ENCODE measurements at places on chromosomes 6 and 20.
A peak's percentile ranks its signal among the peaks of the same experiment; 100 is the strongest.

DNA sequence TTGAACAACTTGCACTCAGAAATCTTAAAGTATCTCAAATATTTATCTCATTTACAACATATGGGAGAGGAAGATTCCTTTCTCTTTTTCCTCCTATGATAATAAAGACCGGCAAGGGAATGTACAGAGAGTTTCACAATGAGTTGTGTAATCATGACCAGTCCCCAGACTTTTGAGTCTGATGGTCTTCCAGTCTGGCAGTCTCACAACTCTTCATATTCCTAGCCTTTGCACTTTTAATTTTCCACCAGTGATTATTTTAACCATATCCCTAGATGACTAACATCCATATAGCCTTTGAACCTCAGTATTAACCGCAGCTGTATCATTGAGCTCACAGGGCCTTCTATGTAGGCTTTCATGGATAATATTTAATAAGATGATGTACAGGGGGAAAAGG, 278.5 kb downstream of the KHDC1L start:
- no peak for DNase-seq

GRCh38 chr6:128505603-128506002, 14.8 kb downstream of the PTPRK start:
- no peak for DNase-seq

- no peak for DNase-seq
Observed at GRCh38 chr6:163302747-163303146, 111.8 kb upstream of the QKI start.

DNA sequence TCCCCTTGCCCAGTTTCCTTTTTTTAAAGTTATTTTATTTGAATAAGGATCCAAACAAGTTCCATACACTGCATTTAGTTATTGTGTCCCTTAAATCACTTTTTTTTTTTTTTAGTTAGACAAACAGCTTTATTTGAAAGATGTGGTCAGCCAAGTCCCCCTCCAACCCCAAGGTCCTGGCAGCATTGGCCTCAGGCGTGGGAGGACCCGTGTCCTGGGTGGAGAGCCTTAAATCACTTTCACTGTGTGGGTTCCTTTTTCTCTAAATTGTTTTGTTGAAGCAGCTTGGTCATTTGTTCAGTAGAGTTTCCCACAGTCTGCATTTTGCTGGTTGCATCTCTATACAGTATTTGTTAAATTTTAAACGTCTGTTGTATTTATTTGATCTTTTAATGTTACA, 5.2 kb upstream of the TBCC start:
- DNase-seq: no peak

DNA sequence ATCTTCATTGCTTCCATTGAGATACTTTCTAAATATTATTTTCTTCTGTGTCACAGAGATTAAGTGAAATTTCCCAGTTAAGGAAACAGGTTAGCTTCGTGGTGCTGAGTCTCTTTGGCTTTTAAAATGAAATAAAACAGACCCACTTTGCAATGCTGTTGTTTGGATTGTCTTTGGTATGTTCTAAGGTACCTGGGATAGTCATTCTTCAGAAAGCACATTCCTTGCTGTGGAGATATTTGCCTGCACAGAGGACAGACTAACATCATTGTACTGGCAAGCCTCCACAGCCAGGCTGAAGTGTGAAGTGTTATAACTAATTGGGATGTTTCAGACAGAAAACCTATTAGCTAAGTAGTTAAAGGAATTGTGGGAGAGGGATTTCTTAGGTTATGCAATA, 148.8 kb upstream of the EPHA7 start:
- no peak for DNase-seq

- no peak for DNase-seq
Observed at GRCh38 chr6:73679009-73679408, 17.0 kb upstream of the CD109 start.

DNA sequence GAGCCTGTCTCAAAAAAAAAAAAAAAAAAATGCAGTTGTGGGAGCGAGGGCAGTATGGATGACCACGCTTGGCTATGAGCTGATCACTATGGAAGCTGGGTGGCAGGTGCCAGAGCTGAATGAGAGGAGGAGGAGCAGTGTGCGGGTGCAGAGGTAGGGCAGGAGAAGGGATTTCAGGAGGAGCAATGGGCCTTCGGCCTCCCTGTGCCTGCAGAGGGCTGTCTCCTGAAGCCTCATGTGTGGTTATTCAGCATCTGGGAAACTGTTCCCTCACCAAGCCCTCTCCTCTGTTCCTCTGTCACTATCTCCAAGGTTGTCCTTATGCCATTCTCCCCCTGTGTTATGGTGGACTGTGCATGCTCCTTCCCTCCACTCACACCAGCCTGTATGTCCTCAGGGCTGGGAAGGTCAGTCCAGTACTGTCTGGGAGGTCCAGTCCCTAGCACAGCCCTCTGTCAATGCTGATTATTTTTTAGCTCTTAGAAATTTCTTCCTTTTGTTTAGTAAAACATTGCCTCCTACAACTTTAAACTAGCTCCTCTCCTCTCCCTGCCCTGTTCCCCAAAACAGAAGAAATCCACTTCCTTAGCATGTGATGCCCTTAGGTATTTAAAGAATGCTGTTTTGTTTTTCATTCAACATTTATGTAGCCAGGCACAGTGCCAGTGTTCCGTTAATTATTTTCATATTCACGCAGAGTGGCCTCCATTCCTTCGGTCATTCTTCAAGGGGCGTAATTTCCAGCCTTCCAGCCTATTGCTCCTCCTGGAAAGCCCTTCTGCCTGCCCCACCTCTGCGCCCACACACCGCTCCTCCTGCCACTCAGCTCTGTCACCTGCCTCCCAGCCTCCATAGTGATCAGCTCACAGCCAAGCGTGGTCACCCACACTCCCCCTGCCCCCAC, 48.9 kb downstream of the CNBD2 start:
- no peak for DNase-seq

DNA sequence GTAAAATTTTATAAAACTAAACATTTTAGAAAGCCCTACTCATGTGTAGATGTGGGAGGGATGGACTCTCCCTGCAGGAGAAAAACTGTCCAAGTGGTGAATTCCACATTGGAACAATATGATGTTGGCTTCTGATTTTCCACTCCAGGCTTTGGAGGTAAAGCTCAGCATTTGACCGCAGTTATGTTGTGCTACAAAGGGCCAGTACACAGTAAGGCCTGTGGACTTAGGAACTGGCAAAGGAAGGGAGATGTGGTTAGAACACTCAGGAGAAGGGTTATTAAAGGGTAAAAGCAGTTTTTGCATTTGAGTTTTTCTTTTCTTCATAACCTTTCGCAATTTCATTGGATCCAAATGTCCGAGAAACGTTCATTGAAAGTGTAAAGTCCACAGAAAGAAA, 150.3 kb upstream of the SASH1 start:
- DNase-seq: no peak

- no peak for DNase-seq
Observed at GRCh38 chr6:104506429-104506828, 353.3 kb downstream of the HACE1 start.

GRCh38 chr6:151118461-151119123, 121.2 kb upstream of the AKAP12 start:
- DNase-seq: no peak

DNA sequence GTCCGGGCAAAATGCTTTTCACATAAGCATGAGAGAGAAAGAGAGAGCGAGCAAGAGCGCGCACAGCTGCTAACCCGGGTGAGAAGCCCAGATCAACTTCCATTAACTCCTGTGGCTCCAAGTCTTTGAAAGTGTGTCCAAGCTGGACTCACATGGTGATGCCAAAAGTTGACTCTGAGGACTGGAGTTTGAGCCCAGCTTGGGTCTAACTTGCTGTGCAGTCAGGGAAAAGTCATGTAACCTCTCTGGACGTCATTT, 357.2 kb upstream of the SULF2 start:
- DNase-seq: peak; percentile 47

- no peak for DNase-seq
Observed at GRCh38 chr6:1479095-1479494, 89.7 kb downstream of the FOXF2 start.

DNA sequence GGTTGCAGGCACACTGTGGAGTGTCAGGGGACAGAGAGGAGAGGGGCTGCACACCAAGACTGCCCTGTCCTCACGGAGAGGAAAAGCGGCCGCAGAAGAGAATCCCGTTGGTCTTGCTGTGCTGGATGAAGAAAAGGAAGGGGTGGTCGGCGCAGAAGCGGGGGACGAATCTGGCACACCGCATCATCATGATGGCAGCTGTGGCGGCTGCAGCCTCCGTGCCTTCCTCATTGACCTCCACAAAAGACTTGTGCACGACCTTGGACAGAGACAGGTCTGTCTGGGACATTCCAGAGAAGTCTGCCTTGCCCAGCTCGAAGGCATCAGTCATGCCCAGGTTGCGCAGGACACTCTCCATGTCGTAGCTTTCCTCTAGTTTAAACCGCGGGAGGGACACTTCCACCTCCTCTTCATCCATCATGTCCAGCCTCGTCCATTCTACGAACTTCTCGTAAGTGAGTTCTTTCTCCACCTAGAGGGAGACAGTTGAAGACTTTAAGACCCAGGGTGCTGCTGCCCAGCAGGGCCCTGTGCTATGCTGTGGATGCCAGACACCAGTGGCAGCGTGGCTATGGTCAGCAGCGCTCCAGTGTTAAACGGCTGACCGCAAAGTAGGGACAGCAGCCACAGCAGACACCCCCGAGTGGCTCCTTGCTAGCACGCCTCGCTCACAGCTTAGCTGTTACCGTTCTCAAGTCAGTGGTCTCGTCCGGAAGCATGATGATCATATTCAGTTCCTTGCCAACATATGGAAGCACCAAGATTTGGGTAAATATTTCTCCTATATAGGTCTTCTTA, 22.9 kb downstream of the SERPINB6 start:
- no peak for DNase-seq

DNA sequence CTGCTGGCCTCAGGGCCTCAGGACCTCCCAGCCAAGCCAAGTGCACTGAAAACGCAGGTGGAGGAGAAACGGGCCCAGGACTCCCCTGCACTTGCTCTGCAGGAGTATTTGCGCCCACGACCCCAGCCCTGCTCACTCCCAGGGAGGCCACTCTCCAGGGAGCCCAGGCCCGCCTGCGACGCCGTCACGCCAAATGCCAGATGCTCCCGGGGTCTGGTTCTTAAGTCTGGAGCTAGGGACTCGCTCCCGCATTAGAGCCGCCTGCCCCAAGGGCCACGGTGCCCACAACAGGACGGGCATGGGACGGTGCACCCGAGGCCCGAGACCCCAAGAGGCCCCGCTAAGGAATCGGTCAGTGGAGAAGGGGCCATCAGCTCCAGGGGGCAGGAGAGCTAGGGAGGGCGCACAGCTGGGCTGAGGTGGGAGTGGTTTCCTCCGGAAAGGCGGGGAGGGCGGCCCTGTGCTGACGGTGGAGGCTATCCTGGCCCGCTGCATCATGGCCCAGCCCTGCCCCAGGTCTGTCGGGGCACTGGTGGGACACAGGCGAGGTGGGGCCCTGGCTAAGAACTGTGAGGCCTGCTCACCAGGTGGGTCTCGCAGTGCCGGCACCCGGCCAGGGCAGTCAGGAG, 44.1 kb upstream of the CHRNA4 start:
- no peak for DNase-seq

DNA sequence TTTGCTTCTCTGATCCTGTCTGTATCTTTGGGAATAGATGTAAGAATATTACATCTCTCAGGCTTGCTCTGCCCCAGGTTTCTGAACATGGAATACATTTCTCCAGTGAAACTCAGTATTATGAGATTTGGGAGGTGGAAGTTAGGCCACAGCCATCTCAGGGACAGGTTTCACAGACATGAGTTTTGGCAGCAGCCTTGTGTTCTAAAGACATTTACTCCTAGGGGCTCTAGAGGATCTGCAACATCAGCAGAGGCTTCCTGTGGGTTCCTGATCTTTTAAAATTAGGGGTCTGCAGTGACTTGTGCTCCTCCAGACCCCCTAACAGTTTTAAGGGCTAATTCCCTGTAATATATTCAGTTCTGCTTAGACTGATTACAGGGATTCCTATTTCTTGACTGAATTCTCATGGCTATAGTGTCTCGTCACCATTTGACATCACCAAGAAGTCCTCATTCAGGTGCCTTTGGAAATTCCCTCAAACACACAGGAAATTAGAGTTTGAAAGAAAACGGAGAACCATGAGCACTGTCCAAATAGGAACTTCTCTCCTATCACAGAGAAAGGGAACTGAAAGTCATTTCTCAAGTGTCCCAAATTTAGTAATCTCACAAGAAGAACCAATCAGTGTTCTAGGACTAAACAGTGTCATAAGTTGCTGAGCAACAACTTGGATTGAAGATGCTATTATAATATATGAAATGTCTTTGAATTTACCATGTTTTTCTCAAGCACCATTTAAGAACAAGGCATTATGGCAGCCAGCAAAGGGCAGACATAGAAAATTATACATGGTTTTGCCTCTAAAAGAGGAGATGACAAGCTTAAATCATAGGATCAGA, 2.5 kb upstream of the HLA-DRA start:
- DNase-seq: no peak

- no peak for DNase-seq
Observed at GRCh38 chr6:18025596-18025995, 38.2 kb upstream of the KIF13A start.

GRCh38 chr20:2394411-2395055, 13.8 kb downstream of the TGM6 start:
- no peak for DNase-seq

DNA sequence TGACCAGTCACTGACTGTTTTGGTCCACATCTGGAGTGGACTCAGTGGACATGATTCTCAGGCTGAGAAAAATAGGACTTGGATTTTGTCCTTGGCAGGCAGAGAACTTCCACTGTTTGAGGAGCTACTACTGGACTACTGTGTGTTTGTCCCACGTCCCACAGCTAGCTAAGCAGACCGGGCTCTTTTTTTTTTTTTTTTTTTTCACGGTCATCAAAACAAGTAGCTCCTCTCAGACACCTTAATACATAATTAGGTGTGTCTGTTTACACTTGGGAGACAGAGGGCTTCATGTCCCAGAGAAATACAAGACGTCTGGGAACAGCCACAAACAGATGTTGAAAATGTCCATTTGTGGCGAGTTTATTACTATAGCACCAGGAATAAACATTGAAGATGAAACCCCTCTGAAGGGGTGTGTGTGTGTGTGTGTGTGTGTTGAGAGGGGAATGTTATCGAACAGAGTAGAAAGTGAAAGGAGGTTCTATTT, 155.0 kb upstream of the SUPT3H start:
- DNase-seq: no peak

DNA sequence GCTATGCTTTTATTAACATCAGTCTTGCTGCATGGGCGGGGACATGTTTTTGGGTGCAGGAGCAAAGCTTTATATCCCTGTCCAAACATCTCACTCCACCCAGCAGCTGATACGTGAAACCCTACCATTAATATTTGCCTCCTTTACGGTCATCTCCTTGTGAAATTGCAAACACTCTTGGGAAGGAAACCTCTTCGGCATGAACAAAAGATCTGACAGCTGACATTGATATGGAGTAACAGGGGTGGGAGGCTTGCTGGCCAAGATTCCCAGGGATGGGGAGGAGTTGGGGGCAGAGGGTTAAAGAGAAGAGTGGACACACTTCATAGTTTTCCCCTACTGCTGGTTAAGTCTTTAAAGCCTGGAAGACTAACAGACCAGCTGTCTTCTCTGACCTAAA, 22.2 kb upstream of the VEGFA start:
- no peak for DNase-seq

DNA sequence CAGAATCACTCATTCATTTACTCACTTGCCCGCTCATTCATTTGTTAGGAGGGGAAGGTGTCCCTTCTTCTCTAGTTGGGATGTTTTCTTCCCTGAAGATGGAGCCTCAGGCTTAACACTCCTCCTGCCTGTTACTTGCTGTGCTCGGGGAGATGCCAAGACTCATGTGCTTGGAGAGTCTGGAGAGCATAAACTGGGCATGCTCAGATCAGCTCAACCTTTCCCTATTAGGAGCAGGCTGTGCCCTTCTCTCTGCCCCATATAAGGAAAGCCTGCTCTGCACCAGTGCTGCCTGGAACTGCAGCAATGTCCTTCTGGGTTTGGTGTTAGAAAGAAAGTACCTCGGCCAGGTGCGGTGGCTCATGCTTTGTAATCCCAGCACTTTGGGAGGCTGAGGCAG, 18.0 kb upstream of the UBE2V1 start:
- DNase-seq: no peak

Data from NCI-H2171 (cell line).